Left ventricle myocardium superior (tissue), 1 donor: ENCODE measurements at places on chromosomes 5 and 9.

DNA sequence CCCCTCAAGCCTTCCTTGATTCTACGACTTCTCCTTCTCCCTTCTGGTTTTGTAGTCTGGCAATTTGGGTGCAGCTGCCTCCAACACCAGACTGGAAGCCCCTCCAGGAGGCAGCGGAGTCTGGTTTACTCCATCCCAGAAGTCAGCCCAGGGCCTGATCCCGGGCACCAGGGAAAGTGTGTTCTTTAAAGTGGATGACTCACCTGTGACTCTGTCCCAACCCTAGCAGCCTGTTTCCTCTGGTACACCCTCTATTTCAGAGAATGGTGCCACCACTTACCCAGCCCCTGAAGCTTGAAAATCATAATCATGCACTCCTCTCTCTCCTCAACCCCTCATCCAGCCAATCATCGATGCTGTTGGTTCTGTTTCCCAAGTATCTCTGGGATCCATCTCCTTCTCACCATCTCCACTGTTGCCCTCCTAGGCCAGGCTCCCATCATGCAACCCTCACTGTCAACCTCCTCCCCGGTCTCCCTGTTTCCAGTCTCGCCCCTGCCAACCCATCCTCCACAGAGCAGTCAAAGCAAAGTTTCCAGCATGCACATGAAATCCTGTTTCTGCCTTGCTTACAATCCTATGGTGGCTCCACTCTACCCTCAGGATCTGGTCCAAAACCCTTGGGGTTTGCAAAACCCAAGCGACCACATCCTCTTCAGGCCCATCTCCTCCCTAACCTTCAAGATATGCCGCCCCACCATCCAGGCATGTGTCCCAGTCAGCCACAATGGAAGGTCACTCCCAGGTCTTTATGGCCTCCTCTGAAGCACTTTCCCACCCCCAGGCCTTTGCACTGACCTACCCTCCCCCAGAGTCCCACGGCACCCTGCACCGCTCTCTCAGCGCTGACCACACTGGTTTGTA is 10.5 kb downstream of the LHX6 start:
- no peak for DNase-seq

- peak; percentile 73 for DNase-seq
Measured at GRCh38 chr9:113343732-113344231, 3.7 kb upstream of the WDR31 start.

DNA sequence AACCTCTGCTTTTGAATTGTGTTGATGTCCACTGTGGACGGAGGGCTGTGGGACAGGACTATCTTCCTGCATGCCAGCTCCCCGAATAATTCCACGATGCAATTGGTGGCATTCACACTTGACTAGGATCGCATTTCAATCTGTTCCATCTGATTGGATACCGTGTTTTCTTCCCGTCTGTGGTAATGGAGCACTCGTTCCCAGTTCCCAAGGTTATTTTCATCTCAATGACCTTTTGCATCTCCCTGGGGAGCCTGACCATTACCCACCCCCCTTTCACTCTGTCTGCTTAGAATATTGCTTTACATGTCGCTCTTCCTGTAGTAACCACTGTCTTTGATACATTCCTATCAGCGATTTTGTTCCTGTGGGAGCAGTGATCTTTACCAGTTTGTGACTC is 402.2 kb upstream of the WWC1 start:
- DNase-seq: no peak

- DNase-seq: no peak
Measured at GRCh38 chr9:2082772-2083171, 67.6 kb downstream of the SMARCA2 start.

- no peak for DNase-seq
Measured at GRCh38 chr9:105245891-105246161, 1.4 kb downstream of the SLC44A1 start.

GRCh38 chr5:155154973-155155372 is 141.4 kb downstream of the KIF4B start:
- DNase-seq: no peak

GRCh38 chr9:134492281-134492691 is 149.3 kb upstream of the COL5A1 start:
- peak; percentile 78 for DNase-seq

GRCh38 chr9:27712806-27713205 is 139.5 kb upstream of the C9orf72 start:
- no peak for DNase-seq

DNA sequence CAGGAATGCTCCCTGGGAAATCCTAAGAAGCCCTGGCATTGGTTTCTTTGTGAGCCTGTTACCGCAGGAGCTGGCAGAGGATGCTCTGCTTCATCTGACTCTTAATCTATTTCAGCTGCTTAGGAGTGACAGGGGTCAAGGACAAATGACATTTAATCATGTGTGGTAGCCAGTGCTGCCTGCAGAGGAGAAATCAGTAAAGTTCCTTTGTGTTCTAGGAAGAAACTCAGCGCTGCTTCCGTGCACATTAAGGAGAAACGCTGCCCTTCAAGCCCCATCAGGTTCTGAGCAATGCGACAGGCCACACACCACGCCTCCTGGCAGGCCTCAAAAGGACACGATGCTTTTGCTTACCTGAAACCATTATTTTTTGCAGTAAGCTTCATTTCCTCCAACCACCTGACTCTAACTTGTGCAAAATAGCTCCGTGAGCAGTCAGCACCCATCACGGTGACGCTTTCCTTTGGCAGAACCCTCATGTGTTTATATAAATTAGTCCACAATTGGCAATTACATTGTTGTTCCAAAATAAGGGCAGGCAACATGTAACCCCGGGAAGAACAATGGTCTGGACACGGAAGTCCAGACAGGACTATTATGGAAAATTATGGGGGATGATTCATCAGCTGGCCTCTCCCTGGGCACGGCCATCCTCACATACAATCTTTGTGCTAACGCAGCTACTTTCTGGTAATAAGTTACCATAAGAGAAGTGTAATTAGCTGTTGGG is 387.9 kb upstream of the DAP start:
- DNase-seq: no peak

DNA sequence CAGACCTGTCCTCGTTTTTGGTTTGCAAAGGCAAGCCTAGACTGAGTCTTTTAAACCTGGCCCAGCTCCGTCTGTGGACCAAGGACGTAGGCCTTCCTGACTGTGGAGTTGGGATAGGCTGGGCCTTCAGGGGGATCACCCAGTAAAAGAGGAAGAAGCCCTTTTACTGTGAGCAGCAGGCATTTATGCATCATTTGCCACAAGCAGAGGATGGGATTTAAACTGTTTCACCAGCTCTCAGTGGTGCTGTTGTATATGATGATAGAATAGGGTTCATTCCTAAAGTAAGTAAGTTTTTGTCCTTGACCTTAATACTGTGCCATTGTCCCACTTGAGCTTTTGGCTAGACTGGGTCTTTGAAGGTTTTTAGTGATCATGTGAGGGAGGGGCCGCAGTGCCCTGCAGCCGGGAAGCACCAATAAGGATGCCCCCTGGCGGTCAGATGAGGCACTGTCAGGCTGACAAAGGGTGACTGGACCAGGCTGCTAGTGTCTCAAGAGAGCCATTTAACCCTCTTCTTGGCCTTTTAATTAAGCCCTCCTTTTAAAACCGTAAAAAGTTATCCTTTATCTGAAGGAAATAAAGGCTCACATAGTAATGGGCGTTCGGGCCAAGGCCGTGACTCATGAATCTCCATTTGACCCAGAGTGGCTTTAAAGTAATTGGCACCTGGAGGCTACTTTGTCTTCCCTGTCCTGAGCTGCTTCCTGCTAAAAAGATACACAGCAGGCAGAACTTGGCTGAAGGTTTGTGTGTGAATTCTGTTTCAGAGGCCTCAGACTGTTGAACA is 74.0 kb downstream of the UBAP1 start:
- DNase-seq: peak; percentile 77

- DNase-seq: no peak
Measured at GRCh38 chr9:132669319-132669697, 475 bp downstream of the DDX31 start.

- no peak for DNase-seq
Measured at GRCh38 chr9:2178034-2178734, 163.0 kb downstream of the SMARCA2 start.

- DNase-seq: no peak
Measured at GRCh38 chr9:33649463-33649862, 125.4 kb downstream of the ANKRD18B start.

GRCh38 chr9:98750364-98751060 is 41.8 kb upstream of the GABBR2 start:
- DNase-seq: no peak

- DNase-seq: peak; percentile 65
Measured at GRCh38 chr9:131330814-131331600, 41.5 kb downstream of the PLPP7 start.

DNA sequence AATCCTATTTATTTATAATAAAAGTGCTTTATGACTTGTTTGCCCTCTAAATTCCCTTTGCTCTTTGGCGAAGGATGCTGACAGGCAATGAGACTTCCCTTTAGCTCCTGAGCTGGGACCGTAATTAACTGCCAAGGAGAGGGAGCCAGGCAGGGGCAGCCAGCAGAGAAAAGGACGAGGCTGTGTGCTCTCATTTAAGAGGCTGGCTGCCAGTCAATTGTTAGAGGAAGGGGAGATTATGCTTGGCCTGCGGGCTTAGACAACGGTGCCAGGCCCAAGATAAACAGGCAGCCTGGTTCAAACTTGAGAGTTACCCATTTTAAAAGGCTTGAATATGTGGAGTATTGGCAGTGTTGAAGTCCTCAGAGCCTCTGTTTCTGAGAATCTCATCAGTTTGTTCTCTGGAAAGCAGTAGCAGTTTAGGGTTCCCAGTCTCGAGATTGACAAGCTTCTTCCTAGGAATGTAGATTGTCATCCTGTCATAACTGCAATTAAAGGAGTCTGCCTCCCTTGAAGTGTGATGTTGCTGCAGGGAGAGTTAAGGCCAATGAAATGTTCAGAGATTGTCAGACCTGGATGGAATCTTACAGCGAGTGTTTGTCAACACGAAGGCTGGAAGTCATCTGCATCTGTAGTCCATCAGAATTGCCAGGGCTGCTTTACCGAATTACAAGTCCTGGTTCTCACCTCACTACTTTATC is 113.2 kb downstream of the JAKMIP2 start:
- DNase-seq: no peak

GRCh38 chr5:38806775-38807258 is 39.0 kb upstream of the OSMR start:
- DNase-seq: no peak

- DNase-seq: no peak
Measured at GRCh38 chr5:169785771-169786618, 148.9 kb downstream of the DOCK2 start.

DNA sequence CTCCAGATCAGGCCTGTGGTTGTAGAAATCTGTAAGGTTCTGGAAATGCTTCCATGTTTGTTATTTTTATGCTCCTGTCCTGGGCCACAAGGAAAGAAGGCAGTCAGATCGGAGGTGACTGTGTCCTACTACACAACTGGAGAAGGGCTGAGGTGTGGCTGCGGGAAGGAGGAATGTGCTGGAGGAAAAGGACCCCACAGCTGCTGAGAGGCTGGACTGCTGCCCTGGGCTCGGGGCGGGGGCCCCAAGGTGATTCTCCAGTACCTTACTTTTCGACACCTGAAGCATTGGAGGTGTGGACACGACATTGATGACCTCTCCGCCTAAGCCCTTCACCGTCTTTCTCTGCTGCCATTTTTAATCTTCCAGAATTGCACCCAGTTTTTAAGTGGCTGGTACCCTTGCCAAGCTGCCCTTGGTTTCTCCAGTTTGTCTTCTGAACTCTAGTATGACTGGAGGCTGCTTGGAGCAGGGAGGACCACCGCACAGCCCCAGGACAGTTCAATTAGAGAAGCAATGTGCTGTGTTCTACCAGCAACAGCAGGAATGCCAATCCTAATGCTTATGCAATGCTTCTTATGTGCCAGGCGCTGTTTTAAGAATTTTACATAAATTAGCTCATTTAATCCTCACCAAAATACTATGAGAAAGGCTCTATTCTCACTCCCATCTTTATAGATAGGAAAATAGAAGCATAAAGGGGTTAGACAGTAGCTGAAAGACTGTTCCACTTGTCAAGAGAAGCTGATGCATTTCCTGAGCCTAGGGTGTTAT is 13.5 kb upstream of the ANKRD33B start:
- DNase-seq: no peak

GRCh38 chr5:147176422-147176821 is 58.4 kb upstream of the STK32A start:
- no peak for DNase-seq

GRCh38 chr5:32047056-32047455 is 127.1 kb downstream of the GOLPH3 start:
- DNase-seq: no peak

GRCh38 chr9:107548298-107549142 is 59.0 kb upstream of the KLF4 start:
- no peak for DNase-seq

DNA sequence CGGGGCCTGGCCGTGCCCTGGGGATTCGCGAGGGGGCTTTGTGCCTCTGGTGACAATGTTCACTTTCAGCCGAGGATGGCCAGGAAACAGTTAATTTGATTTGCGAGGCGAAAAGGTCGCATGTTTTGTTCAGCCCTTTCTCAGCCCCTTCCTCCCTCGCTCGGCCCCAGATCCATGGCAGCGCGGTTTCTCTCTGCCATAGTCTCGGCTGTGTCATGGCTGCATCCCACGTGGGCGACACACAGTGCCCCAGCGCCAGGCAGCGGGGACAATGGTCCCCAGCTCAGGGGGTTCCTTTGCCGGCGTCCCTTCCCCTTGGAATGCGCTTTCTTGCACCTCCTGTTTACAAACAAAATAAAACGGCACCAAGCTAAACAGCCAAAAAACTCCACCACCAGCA is 370.3 kb upstream of the IRX2 start:
- DNase-seq: no peak

DNA sequence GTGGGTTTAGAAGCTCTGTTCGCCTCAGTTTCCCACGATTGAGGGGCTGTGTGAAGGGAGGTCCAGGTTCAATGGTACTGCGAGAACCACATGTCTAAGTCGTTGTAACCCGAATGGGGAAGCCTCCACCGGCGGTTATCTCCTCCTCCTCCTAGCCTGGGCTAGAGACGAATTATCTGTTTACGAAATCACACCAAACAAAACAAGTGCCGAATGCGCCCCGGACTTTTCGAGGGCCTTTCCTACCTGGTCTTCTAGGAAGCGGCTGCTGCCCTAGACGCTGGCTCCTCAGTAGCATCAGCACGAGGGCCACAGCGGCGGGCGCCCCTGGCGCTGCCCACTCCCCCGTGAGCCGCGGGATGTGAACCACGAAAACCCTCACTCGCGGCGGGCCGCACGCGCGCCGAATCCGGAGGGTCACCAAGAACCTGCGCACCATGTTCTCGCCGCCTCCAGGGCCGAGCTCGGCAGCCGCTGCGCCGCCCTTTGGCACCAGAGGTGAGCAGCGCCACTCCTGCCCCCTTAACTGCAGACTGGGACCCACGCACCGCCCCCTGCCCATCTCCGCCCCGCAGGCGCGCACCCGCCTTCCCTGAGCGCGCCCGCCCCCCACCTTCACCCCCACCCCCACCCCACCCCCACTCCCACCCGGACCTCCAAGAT is at the start of gene CDKN2A:
Gene CDKN2A (minus strand): TSS at position 500 of the 663 bp plus-strand sequence.
- peak; percentile 45 for DNase-seq

- DNase-seq: no peak
Measured at GRCh38 chr5:1464511-1464910, 19.3 kb upstream of the SLC6A3 start.

DNA sequence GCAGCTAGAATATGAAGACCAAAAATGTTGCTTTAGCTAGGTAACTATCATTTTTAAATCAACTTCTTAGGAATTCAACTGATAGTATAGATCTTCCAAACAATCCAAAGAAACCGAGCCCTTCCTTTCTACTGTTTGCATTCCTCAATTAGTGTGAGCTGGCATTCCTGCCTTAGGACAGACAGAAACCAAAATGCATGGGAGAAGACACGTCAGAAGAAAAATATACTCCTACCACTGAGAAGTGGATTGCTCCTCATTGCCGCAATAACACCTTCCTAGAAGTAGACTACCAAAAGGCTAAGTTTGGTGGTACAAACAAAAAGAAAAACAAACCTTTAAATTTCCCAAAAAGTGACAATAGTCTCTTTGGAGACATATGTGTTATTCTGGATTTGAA is 440.0 kb downstream of the SEMA5A start:
- DNase-seq: no peak
